ENCODE measurements at places on chromosomes 12 and 14.

DNA sequence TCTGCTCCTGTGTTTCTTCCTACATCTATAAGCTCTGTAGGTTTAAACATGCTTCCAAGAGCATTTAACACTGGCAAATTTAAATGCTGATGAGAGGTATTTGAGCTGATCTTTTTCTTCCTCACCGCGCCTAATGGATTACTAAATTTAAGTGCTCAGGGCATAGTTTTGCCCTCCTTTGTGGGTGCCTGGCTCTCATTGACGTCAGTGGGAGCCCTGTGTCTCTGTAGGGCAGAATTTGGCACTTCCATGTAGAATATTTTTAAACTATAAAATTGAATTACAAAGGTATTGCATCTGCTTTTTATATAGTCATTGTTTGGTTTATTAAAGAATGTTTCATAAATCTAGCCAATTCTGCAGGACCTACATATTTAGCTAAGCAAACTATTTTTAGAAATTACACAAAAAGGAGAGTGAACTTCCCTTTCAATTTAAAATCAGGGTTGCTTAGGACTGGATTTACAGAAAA, 444.8 kb downstream of the AEBP2 start:
- DNase-seq, result no peak

DNA sequence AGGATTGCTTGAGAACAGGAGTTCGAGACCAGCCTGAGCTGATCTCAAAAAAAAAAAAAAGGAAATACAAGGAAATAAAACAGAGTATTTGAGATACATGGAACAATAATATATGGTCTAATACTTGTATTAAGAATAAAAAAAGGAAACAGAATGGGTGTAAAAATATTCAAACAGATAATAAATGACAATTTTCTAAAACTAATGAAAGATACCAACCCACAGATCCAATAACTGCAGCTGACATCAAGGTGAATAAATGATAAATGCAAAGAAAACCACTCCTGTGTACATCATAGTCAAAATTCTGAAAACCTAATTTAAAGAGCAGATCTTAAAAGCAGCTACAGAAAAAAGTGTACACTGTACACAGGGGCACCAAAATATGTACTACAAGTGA, 4.1 kb upstream of the ETV6 start:
- no peak for DNase-seq

GRCh38 chr12:127267128-127267527, 999.8 kb upstream of the TMEM132C start:
- DNase-seq, result no peak

DNA sequence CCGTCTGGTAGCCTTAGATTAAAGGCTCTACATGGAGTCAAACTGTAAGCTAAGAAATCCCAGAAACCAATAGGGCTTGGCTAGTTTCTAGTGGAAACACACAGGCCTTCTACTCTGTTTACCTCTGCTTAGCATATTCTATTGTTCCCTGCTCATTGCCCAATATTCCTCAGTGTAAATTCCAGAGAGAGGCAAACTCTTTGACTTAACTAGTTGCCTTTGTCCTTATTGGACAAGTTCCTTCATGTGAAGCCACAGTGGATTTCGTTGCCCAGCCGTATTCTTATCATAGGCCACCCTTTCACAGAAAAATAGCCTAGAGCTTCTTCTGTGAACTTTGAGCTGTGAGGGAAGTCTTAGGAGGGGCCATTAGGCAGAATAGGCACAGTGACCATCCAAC, 186.1 kb downstream of the PLCZ1 start:
- no peak for DNase-seq

GRCh38 chr12:123269395-123269892, 2.2 kb downstream of the CDK2AP1 start:
- no peak for DNase-seq

GRCh38 chr12:110058875-110059615, 10.7 kb upstream of the C12orf76 start:
- DNase-seq, result no peak

DNA sequence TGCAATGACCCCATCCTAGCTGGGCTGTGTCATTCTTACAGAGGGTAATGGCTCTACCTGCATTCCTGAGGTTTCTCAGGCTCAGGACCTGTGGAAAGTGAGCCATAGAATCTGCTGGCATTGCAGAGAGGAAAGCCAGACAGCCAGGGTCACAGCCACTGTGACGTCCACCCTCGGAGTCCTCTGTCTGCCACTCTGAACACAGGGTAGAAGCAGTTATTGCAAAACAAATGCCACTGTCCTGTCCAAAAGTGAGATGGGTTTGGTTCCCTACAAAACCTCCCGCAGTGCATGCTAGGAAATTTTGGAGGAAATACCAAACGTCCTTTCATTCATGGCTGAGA, 37.8 kb downstream of the TNFAIP2 start:
- DNase-seq, result peak; percentile 50

- DNase-seq, result no peak
Measured at GRCh38 chr14:68442828-68443629, 349.8 kb downstream of the ZFP36L1 start.

GRCh38 chr12:93085383-93086287, 156.5 kb upstream of the EEA1 start:
- no peak for DNase-seq

DNA sequence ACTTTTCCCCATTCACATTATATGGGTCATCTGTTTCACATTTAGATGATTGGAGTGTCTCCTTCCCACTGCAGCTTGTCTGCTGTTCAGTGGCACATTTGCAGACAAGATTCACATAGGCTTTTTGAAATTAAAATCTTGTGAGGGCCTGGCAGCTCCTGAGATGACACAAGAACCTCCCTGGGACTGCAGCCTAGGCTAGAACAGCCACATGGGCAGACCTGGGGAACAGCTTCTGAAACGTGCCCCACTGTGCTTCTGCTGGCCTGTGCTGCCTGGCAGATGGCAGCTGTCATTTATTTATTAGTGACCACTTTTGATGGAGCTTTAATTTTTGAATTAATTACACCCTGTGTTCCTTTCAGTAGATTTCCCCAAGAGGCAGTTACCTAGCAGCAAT, 137.4 kb downstream of the GRIP1 start:
- no peak for DNase-seq

DNA sequence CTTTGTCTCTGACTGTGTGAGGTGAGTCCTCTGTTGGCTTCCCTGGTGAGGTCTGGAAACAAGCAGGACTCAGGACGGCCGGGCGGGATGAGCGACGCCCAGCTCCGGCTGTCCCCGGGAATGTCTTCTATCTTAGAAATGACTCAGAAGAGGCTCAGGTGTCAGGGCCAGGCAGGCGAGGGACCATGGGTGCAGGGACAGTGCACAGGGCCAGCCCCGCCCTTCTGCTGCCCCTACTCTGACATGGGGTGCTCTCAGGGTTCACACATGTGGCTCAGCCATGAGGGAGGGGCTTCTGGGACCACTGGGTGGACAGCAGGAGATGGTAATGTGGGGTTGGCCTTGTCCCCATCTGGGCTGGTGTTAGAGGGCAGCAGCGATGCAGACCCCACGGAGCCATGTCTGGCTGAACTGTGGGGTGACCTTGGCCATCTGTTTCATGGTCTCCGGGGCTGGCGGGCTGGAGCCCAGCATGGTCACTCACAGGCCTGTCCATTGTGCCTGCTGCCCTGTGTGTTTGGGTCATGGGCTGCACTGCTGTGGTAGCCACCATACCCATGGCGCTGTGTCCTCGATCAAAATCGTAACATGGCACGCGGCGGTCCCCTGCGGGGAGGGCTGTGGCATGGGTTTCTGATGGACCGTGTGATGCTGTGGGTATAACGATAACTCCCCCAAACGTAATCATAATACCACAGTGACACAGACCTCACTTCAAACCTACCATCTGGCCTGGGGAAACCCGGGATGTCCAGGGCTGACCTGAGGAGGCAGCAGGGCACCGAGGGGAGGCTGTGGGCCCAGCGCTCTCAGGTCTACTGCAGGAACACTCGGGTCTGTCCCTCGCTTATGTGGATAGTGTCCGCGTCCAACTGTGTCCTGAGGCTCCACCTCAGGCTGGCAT, 368.8 kb downstream of the TMEM121 start:
- DNase-seq, result peak; percentile 6

DNA sequence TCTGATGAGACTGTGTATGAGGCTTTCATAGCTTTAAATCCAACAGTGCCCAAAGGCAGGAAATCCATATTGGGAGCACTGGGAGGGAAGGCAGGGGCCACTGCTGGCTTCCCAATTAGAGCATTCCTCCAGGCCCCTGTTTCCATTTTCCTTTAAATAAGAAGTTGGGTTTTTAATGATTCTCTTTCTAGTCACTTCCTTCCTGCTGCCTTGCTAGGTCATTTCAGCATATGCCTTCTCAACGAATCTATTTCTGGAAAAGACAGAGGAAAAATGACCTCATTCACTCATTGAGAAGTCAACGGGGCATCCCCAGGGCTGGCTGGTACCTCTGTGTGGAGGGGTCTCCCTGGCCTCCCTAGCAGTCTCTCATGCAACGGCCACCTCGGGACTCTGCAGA, 43.5 kb downstream of the IGF1 start:
- DNase-seq, result no peak

DNA sequence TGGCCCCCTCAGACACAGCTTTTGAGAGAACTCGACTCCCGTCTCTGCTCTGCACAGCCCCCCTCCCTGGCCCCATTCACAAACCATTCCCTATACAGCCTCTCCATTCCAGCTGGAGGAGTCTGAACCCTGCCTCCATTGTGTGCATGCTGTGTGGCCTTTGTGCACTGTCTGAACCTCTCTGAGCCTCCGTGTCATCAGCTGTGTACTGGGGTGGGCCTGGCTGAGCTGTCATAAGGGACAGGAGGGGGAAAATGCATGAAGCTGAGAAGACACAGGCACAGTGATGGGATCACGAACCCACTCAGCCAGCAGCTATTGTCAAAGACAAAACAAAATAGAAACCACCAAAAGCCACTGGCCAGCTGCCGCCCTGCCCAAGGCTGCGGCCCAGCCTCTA, 130.8 kb downstream of the RFLNA start:
- DNase-seq, result no peak

GRCh38 chr14:103423050-103423461, 37.8 kb downstream of the MARK3 start:
- peak; percentile 29 for DNase-seq

GRCh38 chr12:62301799-62302133, 41.6 kb downstream of the USP15 start:
- DNase-seq, result no peak

GRCh38 chr12:87227162-87227561, 802.0 kb downstream of the C12orf50 start:
- DNase-seq, result no peak

DNA sequence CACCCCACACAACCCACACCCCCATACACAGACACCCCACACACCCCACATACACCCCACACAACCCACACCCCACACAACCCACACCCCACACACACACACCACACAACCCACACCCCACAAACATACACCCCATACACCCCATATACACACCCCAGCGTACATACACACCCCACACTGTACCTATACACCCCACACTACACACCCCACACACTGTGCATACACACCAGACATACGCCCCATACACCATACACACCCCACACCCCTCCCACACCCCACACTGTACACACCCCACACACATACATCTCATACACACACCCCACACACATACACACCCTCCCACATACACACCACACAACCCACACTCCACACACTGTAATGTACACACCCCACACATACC, 80.2 kb downstream of the NOC4L start:
- DNase-seq, result no peak

GRCh38 chr12:105171691-105172436, 64.1 kb downstream of the APPL2 start:
- no peak for DNase-seq

GRCh38 chr12:124684496-124684895, 117.1 kb upstream of the NCOR2 start:
- peak; percentile 35 for DNase-seq

DNA sequence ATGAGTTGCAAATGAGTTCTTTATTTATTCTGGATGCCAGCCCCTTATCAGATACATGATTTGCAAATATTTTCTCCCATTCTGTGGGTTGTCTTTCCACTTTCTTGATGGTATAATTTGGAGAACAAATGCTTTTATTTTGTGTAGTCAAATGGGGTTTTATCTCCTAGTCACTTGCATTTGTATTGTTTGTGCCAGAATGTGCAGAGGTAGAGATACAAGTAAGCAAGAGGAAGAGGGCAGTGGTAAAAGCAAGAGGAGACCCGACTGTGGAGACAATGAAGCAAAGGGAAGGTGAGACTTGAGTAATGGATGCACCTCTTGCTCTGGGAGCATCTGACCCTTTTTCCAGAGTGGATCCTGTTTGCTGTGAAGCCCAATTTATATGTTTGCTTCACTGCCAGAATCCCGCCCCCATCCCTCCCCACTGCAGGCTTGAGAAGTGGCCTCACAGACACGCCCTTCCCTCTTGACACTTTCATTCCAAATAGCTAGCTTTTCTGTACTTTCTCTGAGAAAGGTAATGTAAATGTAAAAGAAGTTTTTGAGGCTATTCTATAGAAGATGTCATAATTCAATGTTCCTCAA, 786 bp upstream of the PFKM start:
- no peak for DNase-seq

- DNase-seq, result no peak
Measured at GRCh38 chr12:32032205-32032810, 73.1 kb downstream of the RESF1 start.

- no peak for DNase-seq
Measured at GRCh38 chr12:94286583-94287244, 138.3 kb downstream of the PLXNC1 start.

DNA sequence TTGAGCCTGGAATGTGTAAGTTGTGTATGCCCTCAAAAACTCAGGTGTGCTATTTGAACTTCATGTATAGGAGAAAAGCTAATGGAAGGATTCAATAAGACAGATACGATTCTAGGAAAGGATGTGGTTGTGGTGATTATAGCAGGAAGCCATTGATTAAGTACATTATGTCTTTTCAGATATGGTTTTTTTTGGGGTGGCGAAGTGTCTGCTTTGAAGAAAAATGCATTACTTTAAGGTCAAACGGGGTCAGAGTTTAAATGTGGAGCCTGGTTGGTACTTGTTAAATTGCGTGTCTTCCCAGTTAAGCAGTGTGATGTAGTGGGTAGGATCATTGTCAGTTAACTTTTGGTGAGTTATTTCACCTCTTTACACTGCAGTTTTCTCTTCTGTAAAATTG, 13.0 kb upstream of the NUP107 start:
- DNase-seq, result no peak

DNA sequence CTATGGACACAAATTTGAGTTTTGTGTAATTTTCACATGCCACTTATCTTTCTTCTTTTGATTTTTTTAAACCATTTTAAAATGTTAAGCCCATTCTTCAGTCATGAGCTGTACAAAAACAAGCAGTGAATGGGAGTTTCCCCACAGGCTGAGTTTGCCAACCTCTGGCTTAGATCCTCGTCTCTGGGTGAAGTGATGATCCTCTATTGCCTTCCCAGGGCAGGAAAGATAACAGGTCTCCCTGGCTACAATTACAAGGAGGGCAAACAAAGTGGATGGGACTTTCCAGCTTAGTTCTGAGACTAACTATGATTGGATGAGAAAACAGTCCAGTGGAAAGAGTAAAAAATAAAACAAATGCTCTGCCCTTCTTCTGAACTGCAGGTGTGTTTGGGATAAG, 203.7 kb downstream of the SPTSSA start:
- no peak for DNase-seq

- DNase-seq, result peak; percentile 51
Measured at GRCh38 chr12:117836999-117837736, 131.6 kb downstream of the KSR2 start.

GRCh38 chr12:24232531-24232930, 283.1 kb upstream of the SOX5 start:
- DNase-seq, result no peak
